AG04449 (cell line): ENCODE measurements at places on chromosomes 16 and 17.

GRCh38 chr17:48878920-48879898, 13.4 kb upstream of the ATP5MC1 start:
- no peak for DNase-seq

DNA sequence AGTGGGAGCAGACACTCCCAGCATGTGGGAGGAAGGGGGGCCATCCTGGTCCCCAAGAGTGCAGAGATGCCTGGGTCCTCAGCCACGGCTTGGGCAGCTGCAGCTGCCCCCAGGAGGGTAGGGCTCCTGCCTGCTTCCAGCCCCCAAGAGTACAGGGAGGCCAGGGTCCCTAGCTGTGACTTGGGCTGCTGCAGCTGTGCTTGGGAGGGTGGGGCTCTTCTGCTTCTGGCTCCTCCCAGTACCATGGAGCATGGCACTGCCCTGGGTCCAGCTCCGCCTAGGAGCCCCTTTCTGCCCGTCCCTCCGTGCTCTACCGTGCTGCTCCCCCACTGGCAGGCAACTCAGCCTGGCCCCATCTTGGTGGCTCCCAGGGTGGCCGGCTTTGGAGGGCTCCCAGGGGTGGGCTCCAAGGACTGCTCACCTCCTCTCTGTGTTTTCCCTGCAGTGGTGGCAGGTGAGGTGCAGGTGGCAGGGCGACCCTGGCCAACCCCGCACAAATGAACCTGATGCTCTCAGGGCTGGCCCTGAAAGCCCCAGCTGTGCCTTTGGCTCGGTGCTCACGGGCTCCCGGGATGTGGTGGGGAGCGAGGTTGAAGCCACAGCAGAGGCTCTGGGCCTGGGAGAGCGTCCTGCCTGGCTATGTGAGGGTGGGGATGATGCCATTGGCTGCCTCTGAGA, 18.5 kb upstream of the USP22 start:
- DNase-seq = no peak

- DNase-seq = no peak
Observed at GRCh38 chr16:69747115-69747514, 7.6 kb downstream of the NOB1 start.

- DNase-seq = no peak
Observed at GRCh38 chr17:47914306-47914948, 18.4 kb downstream of the SP2 start.

- DNase-seq = no peak
Observed at GRCh38 chr17:12909046-12909445, 108.8 kb downstream of the ELAC2 start.

- DNase-seq = no peak
Observed at GRCh38 chr16:75576384-75576811, 10.2 kb downstream of the GABARAPL2 start.

GRCh38 chr16:49000594-49000993, 281.0 kb downstream of the CBLN1 start:
- DNase-seq = no peak

GRCh38 chr16:66070140-66070917, 296.2 kb upstream of the CDH5 start:
- no peak for DNase-seq

DNA sequence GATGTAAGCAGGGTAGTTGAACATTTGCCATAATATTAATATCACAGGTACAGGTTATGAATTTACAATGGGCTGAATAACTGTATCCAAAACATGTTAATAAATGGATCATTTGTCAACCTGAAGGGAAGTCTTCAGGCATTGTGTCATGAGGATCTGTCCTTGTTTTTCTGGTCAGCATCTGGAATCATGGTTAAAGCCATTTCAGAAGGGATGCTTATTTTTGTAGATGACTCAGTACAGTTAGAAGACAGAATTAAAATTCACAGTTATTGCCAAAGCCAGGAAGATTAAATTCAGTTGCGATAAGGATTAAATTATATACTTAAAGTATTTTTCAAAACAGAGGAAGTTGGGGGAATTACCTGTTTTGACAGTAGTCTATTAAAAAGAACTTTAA, 8.0 kb downstream of the PSMD11 start:
- DNase-seq = no peak

DNA sequence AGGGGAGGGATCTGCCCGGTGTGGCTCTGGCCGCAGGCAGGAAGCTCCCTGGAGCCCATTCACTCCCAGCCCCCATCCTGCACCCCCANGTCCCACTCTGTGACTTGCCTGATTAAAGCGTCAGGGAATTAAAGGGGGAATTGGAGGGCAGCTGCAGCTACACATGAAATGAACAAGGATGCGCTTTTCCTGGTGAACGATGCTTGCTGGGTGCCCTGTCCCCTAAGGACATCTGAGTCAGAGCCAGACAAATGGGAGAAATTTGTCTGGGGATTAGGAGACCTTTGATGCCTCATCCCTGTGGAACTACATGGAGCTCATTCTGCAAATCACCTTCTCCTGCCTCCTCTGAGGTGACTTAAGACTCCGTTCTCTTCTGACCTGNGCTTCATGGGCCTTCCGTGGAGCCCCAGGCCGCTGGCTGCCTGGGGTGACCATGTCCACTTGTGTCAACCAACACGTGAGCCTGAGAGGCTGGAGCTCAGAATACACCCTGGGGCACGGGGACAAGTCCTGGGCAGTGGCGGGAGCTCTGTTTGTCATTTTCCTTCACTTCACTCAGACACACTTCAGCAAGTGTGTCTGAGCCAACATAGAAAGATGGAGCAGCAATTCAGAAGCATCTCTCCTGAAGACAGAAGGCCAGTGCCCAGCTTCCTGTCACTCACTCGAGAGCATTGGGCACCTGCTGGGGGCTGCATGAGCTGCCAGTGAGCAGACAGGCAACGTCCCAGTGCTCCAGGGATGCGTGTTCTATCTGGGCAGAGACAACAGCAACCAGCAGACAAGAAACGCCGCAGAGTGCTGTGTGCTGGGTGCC, 54.1 kb downstream of the METRNL start:
- no peak for DNase-seq
